ENCODE measurements at places on chromosomes 13 and 19. TPM values are rescaled to one million over a fixed set of nuclear protein-coding genes. Genes with fewer than 3 reads are reported as not detected.

The TGFBR3L gene
- total RNA-seq: not detected

The ZNF28 gene
- total RNA-seq: 26.8 TPM

The SYDE1 gene
- 30.4 TPM for total RNA-seq

The TEX29 gene
- total RNA-seq: 1.4 TPM

The CDC42EP5 gene
- total RNA-seq: 102 TPM

- DNase-seq: no peak
Observed at GRCh38 chr13:34826432-34826831, 115.6 kb upstream of the NBEA start.
